GM23338 (cell line): ENCODE measurements at places on chromosomes 12 and 14. TPM values are rescaled to one million over a fixed set of nuclear protein-coding genes. Genes with fewer than 3 reads are reported as not detected.

GRCh38 chr14:68785534-68786490, 7.1 kb downstream of the ZFP36L1 start:
- DNase-seq = peak; percentile 24
- peaks cover 21% of the 10 kb centered on the region for H3K36me3 ChIP-seq
- peaks cover 12% of the 10 kb centered on the region; the same call in 1 of the 2 replicates for H3K4me1 ChIP-seq
- H3K27me3 ChIP-seq = no peaks in the 10 kb centered on the region
- H3K27ac ChIP-seq = peak overlapping the region; percentile 85

DNA sequence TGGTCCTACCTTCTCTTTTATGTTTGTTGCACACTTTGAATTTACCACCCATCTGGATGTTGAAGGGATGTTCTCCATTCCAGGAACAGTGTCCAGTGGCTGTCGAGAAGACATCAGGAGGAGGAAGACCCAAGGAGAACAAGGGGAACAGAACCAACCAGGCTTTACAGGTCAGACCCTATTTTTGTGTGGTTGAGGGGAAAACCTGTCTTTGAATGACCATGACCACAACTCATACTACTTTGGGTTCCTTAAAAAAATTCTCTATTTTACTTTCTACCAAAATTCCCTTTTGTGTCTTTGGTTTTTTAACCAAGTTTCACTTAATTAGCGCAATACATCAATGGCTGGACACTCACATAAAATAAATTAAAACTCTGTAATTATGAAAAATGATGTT, 78.7 kb downstream of the PLXNC1 start:
- no peaks in the 10 kb centered on the region for H3K36me3 ChIP-seq
- no peaks in the 10 kb centered on the region for H3K4me1 ChIP-seq
- H3K27me3 ChIP-seq = no peaks in the 10 kb centered on the region
- no peak for DNase-seq
- no peak overlapping the region for H3K27ac ChIP-seq
- H3K4me3 ChIP-seq = no peak overlapping the region

DPPA3 gene
- 2.8 and 4.6 TPM in 2 replicates for total RNA-seq

ANG gene
- total RNA-seq = 2.3 and 5.1 TPM in 2 replicates

DNA sequence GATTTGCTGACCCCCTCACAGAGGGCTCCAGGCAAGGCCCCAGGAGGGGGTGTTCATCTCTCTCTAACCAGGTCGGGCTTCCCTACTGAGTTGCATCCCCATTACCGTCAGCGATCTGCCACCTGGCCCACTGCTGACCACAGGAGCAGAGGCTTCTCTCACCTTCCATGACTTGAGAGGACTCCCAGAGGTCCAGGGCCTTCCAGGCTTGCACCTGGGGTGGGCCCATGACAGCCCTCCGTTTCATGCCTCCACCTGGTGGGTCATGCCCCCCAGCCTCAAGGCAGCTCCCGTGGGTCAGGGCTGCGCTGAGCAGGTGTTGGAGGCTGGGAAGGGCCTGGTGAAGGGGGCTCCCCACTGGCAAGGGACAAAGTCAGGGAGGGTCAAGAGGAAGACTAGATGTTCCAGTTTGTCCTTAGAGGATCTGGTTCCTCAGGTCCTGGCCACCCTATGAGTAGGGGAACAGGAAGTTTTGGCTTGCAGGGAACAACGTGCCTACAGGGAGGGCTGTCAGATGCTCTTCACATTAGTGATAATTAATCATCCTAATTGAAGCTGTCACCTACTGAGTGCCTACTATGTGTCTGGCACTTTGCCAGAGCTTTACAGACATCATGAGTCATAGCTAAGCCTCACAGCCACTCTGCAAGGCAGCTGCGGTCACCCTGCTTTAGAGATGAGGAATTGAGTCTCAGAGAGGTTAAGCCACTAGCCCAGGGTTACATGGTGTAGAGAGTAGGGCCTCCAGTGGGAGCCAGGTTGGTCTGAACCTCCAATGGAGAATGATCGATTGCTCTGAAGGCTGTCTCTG, 13.8 kb downstream of the NFKBIA start:
- H3K4me1 ChIP-seq = peaks cover 2% of the 10 kb centered on the region
- no peak overlapping the region for H3K27ac ChIP-seq
- no peak for DNase-seq
- no peaks in the 10 kb centered on the region for H3K27me3 ChIP-seq
- no peaks in the 10 kb centered on the region for H3K36me3 ChIP-seq

KLC1 gene
- total RNA-seq = 250 and 308 TPM in 2 replicates

GRCh38 chr14:101820283-101820798, 58.8 kb downstream of the PPP2R5C start:
- DNase-seq = no peak
- no peaks in the 10 kb centered on the region for H3K27me3 ChIP-seq
- H3K4me3 ChIP-seq = no peak overlapping the region
- no peaks in the 10 kb centered on the region for H3K4me1 ChIP-seq
- H3K27ac ChIP-seq = no peak overlapping the region

- no peak overlapping the region for H3K4me3 ChIP-seq
- DNase-seq = no peak
- no peak overlapping the region for H3K27ac ChIP-seq
- H3K4me1 ChIP-seq = peaks cover 4% of the 10 kb centered on the region
Observed at GRCh38 chr14:95677179-95677835, 8.9 kb upstream of the TCL1B start.

GRCh38 chr14:99143793-99144192, 128.2 kb downstream of the BCL11B start:
- no peaks in the 10 kb centered on the region for H3K27me3 ChIP-seq
- peaks cover 17% of the 10 kb centered on the region for H3K4me1 ChIP-seq
- peak; percentile 52 for DNase-seq
- H3K27ac ChIP-seq = no peak overlapping the region
- no peak overlapping the region for H3K4me3 ChIP-seq

- no peaks in the 10 kb centered on the region for H3K27me3 ChIP-seq
- DNase-seq = peak; percentile 56
- H3K4me3 ChIP-seq = peak overlapping the region; percentile 99
- H3K4me1 ChIP-seq = peaks cover 14% of the 10 kb centered on the region
- H3K27ac ChIP-seq = peak overlapping the region; percentile 78; the same call in 1 of the 2 replicates
Observed at GRCh38 chr14:90397425-90398314, 841 bp downstream of the CALM1 start.

- H3K4me3 ChIP-seq = peak overlapping the region; percentile 58
- no peaks in the 10 kb centered on the region for H3K36me3 ChIP-seq
- DNase-seq = no peak
- H3K27ac ChIP-seq = no peak overlapping the region
- H3K4me1 ChIP-seq = peaks cover 4% of the 10 kb centered on the region; the same call in 1 of the 2 replicates
Observed at GRCh38 chr14:100727086-100727872, 587 bp downstream of the DLK1 start.

- H3K27ac ChIP-seq = no peak overlapping the region
- DNase-seq = no peak
- H3K4me3 ChIP-seq = no peak overlapping the region
- H3K36me3 ChIP-seq = 0 out of 2 replicates have a peak, but pooled peaks cover 3% of the 10 kb centered on the region
Observed at GRCh38 chr14:99382781-99383471, 97.7 kb downstream of the SETD3 start.

GRCh38 chr12:108046135-108046534, 83.0 kb upstream of the WSCD2 start:
- H3K27ac ChIP-seq = no peak overlapping the region
- no peak overlapping the region for H3K4me3 ChIP-seq
